ENCODE measurements at places on chromosomes 2 and 18.
A peak's percentile ranks its signal among the peaks of the same experiment; 100 is the strongest.

GRCh38 chr2:182827182-182827879, 39.1 kb downstream of the FRZB start:
- no peak for DNase-seq

DNA sequence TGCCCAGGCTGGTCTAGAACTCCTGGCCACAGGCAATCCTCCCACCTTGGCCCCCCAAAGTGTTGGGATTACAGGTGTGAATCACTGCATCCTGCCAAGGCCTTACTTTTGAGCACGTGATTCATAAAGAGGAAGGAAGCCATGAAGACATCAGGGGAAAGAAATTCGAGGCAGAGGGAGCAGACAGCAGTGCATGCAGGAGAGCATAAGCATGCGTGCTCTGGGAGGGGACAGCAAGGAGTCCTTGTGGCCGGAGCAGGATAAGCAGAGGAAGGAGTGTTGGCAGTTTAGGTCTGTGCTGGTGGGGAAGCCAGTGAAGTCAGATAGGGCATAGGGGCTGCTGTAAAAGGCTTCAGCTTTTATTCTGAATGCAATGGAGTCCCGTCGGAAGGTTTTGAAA, 400.5 kb upstream of the RAB12 start:
- no peak for DNase-seq

DNA sequence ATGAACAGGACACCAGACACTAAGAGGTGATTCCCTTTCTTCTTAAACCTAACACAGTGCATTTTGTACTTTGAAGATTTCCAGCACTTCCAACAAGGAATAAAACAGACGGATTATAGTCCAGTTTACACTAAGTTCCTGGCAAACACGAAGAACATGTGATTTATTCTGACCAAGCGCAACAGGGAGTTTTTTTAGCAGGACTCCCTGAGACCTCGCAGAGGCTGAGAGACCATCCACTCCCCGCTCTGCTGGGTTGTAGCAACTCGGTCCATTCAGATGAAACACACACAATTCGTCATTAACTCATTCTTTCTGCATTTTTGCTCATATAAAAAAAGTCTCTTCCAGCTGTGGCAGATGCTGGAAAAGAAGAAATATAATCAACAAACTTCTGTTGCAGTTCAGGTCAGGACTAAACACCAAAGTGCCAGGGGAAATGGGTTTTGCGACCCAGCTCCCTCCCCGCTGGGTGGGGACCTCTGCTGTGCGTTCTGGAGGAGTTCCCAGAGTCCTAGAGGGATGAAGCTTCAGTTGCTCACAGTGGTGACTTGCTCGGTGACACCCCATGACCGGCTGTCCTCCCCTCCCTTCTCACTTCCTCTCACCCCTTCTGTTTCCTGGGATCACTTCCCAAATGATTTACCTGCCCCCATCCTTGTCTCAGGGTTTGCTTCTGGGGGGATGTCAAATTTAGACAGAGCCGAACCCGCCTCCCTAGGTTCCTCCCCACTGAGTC, 52.5 kb downstream of the KCNF1 start:
- DNase-seq, result no peak

DNA sequence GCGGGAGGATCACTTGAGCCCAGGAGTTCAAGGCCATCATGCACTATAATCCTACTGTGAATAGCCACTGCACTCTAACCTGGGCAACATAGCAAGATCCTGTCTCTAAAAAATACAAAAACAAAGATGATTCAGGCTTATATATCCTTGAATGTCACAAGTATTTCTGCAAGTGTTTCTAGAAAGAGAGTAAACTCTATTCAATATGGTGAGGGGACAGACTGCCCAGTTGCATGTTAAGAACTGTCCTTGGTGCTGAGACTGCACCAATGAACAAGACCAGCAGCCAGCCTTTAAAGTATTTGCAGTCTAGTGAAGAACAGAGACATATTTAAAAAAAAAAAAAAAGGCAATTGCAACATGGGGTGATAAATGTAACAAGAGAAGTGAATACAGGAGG, 16.4 kb downstream of the MAP3K19 start:
- no peak for DNase-seq

DNA sequence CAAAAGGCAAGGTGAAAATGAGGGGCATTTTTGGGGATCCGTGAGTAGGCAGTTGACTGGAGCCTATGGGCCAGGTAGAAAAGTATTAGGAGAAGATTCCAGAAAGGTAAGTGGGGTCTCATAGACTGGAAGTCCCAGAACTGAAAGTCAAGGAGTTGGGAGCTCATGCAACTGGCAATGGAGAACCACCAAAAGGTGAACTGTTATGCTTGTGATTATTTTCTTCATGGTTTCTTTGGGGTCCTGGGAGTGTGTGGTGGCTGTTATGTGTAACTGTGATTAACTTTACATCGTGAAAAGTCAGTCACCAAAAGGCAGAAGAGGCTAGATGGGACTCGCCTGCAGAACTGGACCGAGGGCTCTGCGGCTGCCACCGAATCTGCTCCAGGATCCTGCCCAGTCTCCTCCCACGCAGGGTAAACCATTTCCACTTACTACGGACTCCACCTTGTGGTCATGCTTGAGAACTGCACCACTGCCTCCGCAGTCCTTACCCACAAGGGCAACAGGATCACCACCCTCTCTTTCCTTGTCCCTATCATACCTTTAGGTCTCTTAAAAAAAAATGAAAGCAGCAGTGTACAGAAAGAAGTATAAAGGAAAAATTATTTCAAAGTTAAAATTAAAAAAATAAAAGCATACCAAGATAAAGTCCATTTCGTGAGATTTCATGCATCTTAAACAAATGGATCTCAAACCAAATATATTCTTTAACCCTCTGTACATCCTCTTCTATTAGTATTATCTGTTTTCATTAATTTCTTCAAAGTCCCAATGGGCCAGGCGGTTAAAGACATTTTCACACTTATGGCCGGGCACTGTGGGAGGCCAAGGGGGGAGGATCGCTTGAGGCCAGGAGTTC, 15.6 kb upstream of the CEP68 start:
- DNase-seq, result peak; percentile 77

DNA sequence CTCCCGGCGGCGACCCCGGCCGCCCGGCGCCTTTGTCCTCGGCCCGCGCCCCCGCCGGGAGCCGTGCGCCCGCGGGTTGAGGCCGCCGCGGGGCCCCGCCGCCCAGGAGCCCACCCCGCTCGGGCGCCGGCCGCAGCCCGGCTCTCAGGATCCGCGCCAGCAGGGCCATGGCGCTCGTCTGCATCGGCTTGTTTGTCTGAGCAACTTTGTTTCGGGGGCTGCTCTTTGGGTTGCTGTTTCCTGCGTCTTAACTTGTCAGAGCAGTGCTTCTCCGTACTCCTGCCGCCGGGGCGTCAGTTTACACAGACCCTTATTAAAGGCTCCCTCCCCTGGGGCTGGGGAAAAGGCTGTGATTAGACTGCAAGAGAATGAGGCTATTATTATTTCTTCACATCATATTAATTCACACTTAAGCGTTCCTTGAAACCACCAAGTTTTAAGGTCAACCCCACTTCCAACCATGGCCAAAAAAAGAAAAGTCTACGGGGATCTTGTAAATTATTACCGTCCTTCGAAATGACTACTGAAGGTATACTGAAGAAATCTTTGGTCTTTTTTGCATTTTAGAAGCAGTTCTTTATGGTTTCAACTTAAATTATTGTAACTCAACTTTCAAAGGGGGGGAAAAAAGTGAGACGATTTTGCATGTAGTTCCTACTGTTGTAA, at the start of gene CYP27C1:
Gene CYP27C1 (minus strand): TSS at position 198 of the 666 bp plus-strand sequence. CDS start 29 bp downstream, at position 169.
- DNase-seq, result no peak

DNA sequence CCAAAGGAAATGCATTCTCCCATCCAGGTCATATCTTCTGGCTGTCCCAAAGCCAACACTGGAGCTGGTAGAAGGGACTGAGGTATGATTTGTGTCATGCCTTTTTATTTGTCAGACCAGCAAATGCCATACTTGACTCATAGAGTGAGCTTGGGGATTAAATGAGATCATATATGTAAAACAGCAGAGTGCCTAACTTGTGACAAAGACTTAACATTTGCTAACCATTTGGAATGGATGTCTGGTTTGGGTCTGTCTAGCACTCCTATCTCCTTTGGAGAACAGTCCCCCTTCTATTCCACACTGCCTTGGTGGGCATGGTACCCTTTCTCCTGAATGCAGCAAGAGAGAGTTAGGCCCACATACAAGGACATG, 128.5 kb upstream of the LGALSL start:
- no peak for DNase-seq

- no peak for DNase-seq
Observed at GRCh38 chr2:88191722-88192042, 21.5 kb downstream of the THNSL2 start.

GRCh38 chr2:68689553-68690537, 44.8 kb upstream of the ARHGAP25 start:
- DNase-seq, result no peak

- no peak for DNase-seq
Observed at GRCh38 chr2:111970453-111970852, 72.0 kb downstream of the MERTK start.

DNA sequence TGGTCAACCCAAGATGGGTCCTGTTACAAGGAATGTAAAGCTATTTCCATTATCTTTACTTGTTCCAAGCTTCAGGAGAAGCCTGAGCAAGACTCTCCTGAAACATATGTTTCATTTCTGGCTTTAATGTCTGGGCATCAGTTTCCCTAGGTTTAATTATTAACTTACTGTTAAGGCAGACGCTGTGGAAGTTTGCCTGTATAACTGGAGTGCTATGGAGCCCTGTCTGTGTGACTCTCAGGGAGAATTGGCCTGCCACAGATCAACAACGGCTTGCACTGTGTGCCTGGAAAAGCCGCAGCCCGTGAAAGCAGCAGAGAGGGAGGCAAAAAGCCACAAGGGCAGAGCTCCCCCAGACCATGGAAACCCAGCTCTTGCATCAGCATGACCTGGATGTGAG, 22.1 kb upstream of the LONRF2 start:
- no peak for DNase-seq

DNA sequence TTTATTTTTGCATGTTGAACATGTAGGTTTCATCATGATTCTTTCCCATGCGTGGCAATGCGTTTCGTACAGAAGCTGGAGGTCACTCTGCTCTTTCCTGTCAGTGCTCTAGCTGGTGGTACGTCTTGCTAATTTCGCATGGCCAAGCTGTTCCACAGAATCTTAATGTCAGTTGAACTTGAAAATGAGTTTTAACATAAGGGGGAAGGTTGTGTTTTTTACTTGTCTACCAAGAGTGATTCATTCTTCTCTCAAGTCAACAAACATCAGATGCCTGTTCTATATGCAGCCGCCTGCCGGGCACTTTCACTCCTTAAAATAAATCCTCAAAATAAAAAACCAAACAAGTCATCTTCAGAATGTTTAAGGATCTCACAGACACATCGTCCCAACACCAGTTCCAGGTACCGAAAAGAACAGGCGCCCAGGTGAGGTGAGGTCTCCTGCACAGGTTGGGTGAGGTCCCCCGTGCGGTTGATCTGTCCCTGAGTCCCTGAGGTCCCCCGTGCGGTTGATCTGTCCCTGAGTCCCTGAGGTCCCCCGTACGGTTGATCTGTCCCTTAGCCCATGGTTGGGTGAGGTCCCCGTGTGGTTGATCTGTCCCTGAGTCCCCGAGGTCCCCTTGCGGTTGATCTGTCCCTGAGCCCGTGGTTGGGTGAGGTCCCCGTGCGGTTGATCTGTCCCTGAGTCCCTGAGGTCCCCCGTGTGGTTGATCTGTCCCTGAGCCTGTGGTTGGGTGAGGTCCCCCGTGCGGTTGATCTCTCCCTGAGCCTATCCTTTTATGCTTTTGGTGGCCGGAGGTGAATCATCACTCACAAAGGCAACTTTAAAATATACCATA, 57.0 kb upstream of the KCNG2 start:
- DNase-seq, result no peak

- no peak for DNase-seq
Observed at GRCh38 chr2:160252278-160252887, 52.3 kb upstream of the ITGB6 start.

DNA sequence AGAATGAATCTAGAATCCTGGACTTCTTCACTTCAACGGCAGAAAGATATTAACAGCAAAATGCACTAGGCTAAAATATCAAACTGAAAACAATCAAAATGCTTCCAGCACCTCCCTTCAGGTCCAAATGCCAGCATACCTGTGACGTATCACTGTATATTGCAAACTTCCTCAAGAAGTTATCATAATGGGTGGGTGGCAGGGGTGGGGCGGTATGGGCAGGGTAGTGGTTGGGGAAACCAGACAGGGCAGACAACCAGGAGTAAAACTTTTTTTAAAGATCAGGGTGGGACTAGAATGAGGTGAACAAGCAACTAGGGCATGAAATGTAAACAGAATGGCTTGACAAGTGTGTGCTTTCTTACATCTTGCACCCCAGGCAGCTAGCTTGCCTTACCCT, 140.9 kb downstream of the SATB2 start:
- no peak for DNase-seq
